ENCODE measurements at places on chromosomes 12 and 14.

DNA sequence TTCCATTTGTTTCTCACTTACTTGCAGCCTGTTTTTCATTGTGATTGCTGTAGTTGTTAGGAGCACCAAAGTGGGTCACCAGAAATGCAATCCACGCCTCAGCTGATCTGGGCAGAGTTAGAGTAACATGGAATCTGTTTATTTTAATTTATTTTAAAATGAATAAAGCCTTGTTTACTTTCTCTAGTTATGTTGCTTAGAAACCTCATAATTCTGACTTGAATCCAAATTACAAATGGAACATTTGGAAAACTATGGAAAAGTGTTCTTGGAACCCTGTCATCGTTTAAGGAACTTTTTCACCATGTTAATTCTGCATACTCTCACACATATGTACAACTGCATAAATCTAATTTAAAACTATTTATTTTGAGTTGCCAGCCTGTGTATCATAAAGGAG lies 92.2 kb upstream of the DAAM1 start:
- DNase-seq: no peak

DNA sequence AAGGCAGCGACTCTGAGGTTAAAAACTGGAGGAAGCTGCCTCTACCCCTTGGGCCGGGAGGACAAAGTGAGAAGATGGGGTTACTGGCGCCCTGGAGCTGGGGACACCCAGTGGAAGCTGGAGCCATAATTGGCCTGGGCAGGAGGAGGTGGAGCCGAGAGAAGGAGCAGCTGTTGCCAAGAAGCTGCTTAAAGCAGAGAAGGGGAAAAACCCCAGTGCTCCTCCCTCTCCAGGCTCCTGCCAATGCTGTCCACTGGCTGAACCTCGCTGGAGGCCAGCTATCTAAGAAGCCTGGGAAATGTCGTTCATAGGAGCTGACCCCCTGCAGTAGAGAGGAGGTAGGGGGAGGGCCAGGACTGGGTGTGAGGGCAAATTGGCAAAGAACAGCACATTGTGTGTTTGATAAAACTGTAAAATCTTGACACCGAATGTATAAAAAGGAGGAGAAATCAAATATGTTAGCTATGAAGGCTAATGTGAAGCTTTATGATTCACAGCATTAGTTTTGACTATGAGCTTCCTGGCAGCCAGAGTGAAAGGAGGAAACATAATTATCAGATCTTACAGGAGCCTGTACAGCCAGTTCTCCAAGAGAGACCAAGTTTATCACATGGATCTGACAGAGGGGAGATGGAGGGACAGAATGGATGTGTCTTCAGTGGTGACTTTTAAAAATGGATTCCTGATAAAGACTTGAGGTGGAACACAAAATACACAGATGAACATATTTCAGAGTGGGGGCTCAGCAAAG lies 9.5 kb downstream of the HHIPL1 start:
- peak; percentile 53 for DNase-seq

- DNase-seq: no peak
Observed at GRCh38 chr12:59927032-59927431, 331.2 kb downstream of the SLC16A7 start.

DNA sequence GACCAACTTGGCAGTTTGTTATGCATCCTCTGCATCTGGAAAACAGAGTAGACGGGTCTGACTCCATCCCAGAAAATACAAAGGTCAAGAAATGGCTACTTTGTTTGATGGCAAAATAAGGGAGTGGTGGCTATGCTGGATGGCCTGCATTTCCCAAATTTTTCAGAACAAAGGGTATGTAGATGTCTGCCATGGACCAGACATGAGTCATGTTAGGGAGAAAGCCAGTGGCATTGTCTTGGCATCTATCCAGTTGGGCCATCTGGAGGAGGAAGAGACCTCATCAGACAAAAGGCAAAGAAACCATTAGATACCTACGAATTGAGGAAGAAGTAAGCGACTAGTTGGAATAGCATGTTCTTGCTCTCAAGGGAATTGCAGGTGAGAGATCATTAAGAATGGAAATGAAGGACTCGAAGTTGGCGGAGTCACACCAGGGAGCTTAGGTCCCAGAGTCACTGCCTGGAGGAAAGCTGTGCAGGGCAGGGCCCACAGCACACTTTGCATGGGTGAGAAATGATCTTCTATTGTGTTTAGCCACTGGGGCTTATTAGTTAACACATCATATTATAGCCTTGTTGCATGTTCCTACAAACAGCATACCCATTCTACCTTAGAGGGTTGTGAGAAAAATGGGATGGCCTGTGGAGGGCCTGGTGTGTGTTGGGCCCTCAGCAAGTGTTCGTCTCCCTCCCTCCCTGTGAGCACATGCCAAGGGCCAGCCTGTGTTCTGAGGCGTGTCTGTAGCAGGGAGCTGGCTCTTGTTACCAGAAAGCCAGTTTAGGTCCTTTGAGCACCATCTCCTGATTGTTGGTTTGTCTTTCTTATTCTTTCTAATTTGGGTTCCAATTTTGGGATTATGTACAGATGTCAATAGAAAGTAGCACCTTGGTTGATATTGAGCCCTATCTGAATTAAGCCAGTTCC lies 119.4 kb downstream of the KTN1 start:
- peak; percentile 93 for DNase-seq

DNA sequence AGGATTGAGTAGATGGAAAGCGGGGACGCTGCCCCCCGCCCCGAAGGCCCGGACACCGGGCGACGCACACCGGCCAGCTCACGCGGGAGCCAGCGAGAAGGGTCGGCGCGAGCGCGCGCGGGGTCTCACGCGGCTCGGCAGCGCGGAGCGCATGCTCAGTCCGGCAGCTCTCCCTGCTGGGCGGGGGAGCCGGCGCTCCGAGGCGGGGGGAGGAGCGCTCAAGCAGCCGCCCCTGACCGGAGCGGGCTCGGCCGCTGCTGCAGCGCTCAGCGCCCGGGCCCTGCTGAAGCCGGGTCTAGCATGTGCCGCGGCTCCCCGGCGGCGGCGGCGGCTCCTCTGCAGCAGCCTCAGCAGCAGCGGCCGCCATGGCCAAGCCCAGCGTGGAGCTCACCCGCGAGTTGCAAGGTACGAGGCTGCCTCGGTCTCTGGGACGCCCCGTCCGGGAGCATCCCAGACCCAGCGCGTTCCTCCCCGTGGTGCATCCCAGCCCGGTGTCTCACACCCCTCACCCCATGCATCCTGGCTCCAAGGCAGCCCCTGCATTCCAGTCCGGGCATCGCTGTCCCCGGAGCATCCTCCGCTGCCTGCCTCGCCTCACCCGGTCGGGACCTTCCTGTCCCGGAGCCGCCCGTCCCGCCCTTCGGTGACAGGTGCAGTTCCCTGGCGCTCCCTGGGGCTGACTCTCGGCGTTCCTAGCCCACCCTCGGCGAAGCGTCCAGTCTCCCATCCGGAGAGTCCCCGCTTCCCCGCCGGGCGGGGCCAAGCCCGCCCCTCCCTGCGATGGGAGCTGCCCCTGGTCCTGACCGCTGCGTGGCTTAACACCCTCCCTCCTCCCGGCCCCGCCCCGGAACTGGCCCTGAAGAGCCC lies at the start of gene CARMIL3:
CARMIL3 (plus strand) TSS at position 221 of the 867 bp plus-strand sequence; CDS start at position 366, 145 bp downstream.
- peak; percentile 54 for DNase-seq

DNA sequence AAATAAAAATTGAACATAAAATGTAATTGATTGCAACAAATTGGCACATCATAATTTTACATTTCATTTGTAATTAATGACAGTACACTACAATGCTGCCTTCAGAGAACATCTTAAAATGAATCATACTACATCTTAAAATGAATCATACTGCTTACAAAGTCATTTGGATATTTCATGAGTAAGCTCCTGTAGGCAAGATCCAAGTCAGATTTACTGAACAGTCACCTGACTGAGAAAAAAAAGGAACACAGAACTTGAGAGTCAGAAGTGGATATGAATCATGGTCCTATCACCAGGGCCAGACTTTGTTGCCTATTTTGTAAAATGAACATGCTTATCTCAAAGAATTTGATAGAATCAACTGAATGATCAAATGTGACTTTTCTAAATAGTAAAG lies 32.7 kb upstream of the FBLN5 start:
- DNase-seq: peak; percentile 94

DNA sequence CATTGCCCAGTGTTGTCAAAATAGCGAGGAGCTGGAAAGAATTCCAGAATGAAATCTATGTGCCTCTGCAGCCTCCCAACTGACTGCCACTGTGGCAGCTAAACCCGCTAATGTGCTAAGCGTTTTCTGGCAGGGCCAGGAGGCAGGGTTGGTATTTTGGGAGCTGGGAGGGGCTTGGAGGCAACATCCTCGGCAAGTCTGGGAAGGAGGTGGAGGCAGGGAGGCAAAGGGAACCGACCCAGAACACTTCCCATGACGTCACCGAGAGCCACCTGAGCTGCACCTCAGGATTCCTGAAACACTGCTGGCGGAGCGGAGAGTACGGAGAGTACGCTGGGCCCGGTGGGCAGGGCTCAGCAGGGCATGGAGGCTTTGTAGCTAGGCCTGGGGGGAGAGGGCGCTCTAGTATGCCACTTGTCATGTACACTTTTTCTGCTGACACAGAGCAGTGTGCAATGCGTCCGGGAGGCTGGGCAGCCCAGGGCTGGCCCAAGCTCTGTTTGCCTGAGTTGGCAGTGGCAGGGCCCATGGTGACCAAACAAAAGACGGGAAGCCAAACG lies 81.5 kb downstream of the DPF3 start:
- DNase-seq: peak; percentile 70

DNA sequence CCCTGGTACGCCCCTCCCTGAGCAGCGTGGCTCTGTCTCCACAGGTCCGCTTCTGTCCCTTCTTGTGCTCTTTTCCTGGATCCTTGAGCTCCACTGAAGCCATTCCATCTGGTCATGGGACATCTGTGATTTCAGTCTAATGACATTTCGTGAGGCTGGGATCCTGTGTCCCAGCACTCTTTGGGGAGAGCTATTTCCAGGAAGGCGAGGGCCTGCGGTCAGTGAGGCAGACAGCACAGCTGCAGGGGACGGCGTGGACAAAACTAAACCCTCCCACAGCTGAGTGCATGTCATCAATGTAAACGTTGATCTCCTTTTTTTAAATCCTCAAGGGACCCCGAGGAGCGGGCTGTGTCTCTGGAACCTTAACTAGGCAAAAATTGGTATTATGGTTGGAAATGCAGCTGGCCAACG lies 127.7 kb downstream of the DACT1 start:
- DNase-seq: no peak

GRCh38 chr12:48351022-48351708 lies 446 bp upstream of the ZNF641 start:
- DNase-seq: peak; percentile 86

DNA sequence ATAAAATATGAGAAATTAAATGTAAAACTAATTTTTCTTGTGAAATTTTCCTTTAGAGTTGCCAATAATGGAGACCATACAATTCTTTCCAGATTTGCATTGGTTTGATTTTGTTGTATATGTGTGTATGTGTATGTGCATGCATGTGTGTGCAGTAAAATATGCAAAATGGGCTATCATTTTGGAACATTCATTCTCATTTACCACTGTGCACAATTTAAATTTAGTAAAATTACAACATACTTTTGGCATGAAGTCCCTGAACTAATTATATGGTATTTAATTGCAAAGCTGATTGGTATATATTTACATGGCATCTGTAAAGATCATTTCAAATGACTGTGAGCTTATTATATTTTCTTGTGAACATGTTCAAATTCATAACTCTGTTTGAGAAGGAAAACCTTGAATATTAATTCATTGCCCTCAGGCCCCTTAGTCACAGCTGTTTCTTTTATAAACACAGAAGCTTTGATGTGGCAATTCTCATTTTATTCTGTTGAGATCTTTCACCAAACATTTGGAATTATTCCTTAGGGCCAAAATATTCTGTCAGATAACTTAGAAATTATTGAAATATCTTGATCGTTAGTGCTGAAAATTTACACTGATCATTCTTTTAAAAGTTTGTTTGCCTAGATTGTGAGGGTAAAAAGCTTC lies 17.6 kb downstream of the KERA start:
- no peak for DNase-seq

- DNase-seq: no peak
Observed at GRCh38 chr12:66111605-66112004, 18.9 kb downstream of the LLPH start.

- no peak for DNase-seq
Observed at GRCh38 chr12:17818931-17819330, 271.1 kb downstream of the RERGL start.

- DNase-seq: no peak
Observed at GRCh38 chr12:18570543-18570942, 167.3 kb downstream of the PLCZ1 start.

- peak; percentile 49 for DNase-seq
Observed at GRCh38 chr12:2341871-2342270, 289.1 kb downstream of the CACNA1C start.

DNA sequence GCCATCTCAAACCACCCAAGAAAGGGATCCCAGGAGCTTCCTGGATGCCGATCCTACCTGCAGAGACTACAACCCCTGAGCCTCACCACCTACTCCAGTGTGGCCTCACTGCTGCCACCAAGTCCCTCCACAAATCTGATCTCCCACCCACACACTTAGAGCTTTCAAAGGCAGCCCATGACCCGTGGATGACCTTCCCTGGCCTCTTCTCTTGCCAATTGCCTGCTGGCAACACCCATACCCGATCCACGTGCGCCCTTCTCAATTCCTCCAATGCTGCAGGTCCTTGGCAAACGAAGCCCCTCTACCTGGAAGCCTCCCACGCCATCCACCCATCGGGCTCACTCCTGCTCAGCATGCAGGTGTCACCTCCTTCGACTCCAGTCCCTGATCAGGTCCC lies 30.7 kb downstream of the HVCN1 start:
- no peak for DNase-seq

DNA sequence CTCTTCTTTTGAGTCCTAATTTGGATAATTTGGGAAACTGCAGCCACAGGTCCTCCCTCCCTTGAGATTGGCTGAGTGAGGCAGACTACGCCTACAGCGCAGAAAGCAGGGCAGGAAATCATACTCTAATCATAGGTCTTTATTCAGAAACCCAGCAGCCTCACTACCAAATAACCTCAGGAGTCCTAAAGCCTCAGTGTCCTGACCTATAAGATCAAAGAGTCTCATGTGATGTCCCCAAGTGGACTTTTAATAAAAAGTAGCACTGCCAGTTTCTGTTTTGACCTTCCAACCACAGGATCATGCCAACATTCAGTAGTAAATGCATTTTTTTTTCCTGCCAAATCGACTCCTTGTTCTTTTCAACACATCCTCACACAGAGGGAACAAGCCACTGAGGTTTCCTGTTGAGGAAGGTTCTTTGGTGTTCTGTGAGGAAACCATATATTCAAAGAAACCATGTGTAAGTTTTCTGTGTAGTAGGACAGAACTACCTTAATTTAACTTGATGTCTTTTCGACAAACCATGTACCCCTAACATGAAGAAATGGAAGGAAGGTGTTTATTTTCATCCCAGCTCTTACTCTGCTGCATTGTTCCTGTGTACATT lies 72.2 kb downstream of the VCPKMT start:
- DNase-seq: no peak

GRCh38 chr12:116233669-116234068 lies 43.8 kb downstream of the MED13L start:
- no peak for DNase-seq

DNA sequence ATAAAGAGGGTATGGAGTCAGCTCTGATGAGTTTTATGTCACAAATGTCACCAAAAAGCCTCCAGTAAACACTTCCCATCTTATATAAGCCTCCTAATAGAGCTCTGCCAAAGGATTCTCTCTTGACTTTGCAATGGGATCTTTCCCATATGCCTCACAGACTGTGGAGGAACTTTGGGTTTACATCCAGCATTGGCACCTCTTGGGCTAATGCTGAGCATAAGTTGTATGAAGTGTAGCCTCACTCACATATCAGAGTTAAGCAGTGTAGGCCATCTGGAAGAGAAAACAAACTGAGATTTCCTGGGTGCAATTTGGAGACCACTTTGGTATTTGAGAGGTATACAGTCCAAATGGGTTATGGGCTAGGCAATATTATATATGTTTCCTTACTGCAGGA lies 24.9 kb downstream of the EGLN3 start:
- no peak for DNase-seq

GRCh38 chr14:105532735-105533141 lies 6.4 kb downstream of the TMEM121 start:
- no peak for DNase-seq
